ENCODE measurements at places on chromosomes 6 and 20.

- DNase-seq, result no peak
These were observed 652.3 kb upstream of the FLRT3 start for GRCh38 chr20:14989535-14990290.

GRCh38 chr20:9235518-9235917, 166.6 kb downstream of the PLCB4 start:
- no peak for DNase-seq

- no peak for DNase-seq
These were observed 129.4 kb downstream of the TRIM27 start for GRCh38 chr6:28794175-28795002.

DNA sequence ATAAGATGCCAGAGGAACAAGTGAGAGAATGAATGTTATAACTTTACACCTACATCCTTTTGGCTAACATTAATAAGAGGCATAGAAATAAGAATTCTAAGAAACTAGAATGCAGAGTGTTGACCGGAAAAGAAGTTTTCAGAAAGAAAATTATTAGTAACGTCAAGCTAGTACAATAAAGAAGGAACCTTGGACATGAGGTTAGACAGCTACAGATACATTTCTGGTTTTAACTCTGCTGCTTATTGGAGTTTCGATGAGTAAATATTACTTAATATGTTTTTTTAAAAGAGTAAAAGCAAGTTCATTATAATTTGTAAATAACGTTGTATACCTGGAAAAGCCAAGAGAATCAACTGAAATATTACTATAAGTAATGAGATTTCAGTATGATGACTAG, 22.7 kb downstream of the TAB2 start:
- DNase-seq, result no peak

- DNase-seq, result no peak
These were observed 27.1 kb upstream of the ZNF318 start for GRCh38 chr6:43396408-43397149.

- no peak for DNase-seq
These were observed 22.9 kb upstream of the ZNF133 start for GRCh38 chr20:18265441-18265840.

- no peak for DNase-seq
These were observed 27.2 kb upstream of the SRSF6 start for GRCh38 chr20:43430265-43431133.

GRCh38 chr6:116370760-116371119, at the start of gene DSE:
Gene DSE (plus strand): TSS chr6:116370947. CDS start chr6:116399251, 28,304 bp downstream.
- no peak for DNase-seq

DNA sequence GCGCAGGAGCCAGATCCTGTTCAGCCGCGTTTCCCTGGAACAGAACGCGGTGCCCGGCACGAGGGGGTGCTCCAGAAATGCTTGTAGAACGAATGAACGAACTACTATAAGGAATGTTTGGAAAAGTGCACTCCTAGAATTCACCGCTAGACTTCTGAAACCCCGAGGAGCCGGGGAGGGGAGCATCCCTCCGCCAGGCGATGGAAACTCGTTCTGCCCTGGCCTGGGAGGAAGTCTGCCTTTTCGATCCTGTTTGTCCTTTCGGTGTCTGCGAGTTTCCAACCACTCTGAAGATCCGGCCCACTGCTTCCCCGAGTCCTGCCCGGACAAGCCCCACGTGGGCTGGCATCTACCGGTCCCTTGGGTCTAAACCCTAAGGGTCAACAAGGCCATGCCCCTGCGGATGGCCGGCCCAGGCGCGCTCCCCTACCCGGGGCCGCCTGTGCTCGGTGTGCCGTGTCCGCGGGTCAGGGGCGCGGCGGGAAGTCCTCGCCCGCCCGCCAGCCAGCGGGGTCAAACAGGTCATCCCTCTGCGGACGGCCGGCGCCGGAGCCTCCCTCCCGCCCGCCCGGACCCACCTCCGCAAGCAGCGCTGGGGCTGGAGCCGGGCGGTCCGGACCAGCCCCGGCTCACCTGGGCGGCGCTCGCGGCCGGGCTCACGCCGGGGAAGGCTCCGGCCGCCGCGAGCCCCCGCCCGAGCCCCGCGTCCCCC, 526 bp downstream of the SULF2 start:
- DNase-seq, result no peak

GRCh38 chr6:106250953-106251352, 74.6 kb downstream of the ATG5 start:
- DNase-seq, result no peak

- DNase-seq, result peak; percentile 48
These were observed 122.6 kb downstream of the GPX5 start for GRCh38 chr6:28648035-28648877.

GRCh38 chr20:32958574-32958973, 45.7 kb downstream of the SUN5 start:
- DNase-seq, result no peak

DNA sequence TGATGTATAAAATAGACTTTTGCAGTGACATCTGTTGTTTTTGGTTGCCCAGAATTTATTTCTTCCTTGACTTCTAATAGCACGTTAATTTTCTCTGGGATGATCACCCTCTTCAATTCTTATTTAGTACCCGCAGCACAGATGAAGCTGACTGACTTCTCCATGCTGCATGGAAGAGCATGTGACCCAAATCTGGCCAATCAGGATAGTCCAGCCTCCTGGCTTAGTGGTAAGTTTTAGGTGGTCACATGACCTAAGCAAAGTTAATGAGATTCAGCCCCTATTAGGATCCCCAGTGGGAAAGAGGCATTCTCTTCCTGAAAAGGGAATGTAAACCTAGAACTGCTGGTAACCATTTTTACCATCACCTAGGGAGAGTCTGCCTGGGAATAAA, 13.8 kb upstream of the SIRT5 start:
- DNase-seq, result no peak

DNA sequence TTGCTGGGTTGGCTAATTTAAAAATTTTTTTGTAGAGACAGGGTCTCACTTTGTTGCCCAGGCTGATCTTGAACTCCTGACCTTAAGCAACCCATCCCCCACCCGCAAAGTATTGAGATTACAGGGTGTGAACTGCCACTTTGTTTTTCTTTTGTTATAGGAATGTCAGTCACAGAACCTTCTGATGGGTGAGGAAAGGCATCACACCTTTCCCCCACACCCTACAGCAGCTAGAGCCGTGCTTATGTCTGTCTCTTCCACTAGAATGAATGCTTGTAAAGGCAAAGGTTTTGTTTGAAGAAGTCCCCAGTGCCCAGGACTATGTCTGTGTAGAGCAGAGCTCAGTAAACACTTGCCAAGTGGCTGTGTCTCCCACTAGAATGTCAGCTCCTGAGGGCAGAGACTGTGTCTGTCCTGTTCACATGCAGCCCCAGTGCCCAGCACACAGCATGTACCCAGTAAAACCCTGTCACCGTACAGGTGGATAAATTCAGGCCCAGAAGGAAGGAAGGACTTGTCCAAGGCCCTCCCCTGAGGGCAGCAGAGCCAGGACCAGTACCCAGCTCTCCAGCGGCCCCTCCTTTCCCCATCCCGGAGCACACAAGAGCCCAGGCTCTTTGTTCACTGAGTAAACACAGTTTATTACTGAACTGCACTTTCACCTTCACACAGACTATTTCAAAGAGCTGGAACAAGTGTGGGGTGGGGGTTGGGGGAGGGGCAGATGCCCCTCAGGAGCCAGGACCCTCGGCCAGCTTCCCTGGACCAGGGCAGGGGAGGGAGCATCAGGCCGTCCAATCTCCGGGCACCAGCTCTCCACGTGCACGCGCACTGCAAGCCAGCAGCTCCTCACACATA, 26.4 kb downstream of the COX4I2 start:
- peak; percentile 26 for DNase-seq

GRCh38 chr6:90202156-90202555, 94.5 kb downstream of the BACH2 start:
- DNase-seq, result no peak

DNA sequence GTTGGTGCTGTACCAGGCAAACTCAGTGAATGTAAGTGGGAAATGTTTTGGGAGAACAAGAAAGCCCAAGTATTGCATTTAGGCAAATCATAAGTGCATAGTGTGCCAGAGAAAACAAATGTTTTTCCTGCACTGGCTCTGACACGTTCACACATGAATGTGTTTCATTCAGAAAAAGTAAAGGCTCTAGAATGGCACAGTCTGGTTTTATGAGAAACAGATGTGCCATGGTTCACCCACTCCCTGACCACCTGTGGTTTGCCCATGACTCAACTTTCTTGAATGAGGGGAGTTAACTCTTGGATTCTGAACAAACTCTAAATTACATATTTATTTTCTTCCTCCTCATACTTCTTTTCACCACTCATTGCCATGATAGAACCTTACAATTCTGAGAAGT, 126.9 kb downstream of the KCNQ5 start:
- no peak for DNase-seq

DNA sequence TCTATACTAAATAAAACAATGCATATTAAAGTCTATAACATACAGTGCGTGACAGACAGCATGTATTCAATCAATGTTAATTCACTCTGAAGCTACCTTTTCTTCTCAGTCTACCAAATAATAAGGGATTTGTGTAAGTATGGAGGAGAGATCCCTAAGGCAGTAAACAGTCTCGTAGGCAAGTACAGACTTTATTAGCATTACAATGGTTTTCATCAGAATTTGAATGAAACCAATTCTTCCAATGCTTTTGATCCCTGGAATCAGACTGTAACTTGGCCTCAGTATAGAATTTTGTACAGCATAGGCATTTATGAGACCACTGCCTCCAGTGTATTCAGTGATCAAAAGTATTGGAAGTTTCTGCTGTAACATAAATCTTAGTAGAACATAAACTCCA, 19.5 kb downstream of the LYRM4 start:
- no peak for DNase-seq

GRCh38 chr6:55734256-55734655, 141.1 kb downstream of the BMP5 start:
- no peak for DNase-seq

GRCh38 chr20:44395461-44396340, 40.2 kb downstream of the HNF4A start:
- no peak for DNase-seq

GRCh38 chr20:20317195-20317594, 50.7 kb upstream of the INSM1 start:
- DNase-seq, result no peak

DNA sequence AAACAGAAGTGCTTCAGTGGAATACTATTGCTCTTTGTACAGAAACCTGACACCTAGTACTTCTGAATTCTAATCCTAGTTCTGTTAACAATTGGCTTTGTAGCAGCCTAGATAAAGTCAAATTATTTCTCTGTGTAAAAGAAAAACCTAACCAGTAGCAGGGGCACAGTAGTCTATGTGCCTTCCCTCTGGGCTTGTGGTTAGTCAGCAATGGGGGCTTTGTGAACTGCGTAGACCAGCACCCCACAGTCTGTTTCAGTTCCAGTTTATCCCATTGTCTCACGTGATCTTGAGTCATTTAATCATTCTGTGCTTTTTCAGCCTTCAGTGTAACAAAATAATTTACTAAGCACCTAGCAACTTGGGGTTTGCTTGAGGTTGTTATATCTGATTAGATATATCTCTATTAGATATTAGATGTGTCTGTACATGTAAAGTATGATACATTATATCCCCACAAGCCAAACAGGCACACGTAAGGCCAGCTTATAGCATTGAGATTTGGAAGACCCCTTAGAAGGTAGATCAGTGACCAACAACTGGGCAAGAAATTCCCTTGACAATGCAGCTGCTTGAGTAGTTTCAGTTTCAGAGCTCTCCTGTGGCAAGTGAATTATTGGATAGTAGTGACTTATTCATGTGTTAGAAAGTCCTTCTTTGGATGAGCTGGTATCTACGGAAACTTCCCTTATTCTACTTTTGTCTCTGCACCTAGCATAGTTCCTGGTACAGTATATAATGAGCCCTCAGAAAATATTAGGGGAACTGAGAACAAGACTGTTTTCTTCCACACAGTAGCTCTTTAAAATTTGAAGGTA, 27.9 kb upstream of the CCR6 start:
- no peak for DNase-seq

GRCh38 chr20:8602389-8603116, 466.3 kb upstream of the PLCB4 start:
- no peak for DNase-seq

- DNase-seq, result no peak
These were observed 64.2 kb downstream of the HTR1E start for GRCh38 chr6:87001494-87001893.

GRCh38 chr20:39132511-39132910, 170.4 kb downstream of the DHX35 start:
- no peak for DNase-seq

DNA sequence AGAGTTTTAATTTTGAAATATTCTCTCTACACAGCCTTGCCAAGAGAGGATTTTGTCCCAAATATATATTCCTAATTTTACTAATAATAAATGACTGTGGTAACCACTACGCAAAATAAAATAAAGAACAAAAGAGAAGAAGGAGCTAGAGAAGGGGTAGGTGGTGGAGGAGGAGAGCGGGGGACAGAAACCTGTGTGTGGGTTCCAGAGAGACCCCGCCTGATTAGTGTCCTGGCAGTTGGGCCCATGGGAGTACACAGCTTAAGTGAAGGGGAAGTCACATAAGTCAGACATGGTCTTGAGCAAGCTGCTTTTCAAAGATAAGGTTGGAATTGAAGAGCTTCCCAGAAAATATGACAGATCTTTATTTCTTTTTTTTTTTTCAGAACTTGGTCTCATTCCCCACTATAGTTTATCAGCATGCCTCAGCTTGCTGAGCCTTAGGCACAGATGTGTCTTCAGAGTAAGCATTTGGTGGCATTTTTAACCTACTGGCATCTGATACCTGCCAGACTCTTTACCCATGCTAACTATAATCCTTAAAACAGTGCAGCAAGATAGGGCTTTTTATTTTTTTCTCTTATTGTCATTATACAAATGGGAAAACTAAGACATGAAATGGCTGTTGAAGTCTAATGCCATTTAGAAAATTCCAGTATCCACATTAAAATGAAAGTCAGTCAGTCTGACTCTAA, 9.6 kb upstream of the RHAG start:
- DNase-seq, result no peak

- DNase-seq, result no peak
These were observed 118.6 kb upstream of the BCLAF1 start for GRCh38 chr6:136408204-136408603.

DNA sequence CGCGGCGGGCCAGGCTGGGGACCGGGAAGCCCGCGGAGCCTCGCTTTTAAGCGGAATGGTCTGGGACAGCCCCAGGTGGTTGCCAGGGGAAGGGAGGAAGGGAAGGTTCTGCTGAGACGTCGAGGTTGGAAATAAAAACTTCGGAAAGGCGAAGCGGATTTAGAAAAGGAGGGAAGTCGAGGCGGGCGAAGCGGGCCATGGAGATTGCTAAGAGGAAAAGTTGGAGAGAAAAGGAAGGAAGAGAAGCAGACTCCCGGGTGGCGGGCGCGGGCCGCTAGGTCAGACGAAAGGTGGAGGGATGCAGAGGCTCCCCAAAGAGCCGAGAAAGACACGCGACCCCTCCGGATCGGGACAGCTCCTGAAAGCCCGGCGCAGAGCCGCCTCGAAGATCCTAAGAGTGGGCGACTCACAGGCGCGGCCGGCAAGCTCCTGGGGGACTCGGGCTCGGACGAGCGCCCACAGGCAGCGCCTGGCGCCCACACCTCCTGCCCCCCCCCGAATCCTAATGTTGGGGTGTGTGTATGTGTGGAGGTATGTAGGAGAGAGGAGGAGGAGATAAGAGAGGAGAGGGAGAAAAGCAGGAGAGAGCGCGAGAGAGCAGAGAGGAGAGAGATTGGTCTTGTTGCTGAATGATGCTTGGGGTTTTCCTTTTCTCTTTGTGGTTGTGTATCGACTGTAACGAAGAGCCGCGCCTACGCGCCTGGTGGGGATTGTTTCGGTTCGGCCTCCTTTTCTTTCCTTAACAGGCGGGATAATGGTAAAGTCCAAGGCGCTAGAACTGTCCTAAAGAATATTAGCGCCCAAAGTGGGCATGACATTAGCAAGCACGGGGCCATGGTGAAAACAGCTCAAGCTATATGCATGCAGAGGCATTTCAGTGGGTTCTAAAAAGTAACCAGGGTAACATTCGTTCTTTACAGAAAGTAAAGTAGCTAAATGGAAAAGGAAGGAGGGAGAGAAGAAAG, 1.5 kb downstream of the TFAP2B start:
- DNase-seq, result no peak

Data from NCI-H1092 (cell line).